Stimulated activated CD8-positive, alpha-beta memory T cell treated with anti-CD3 and anti-CD28 coated beads, Interleukin-15, amount 100 ng/mL, for 4 hours (primary cell): ENCODE measurements at places on chromosomes 12 and 14.

GRCh38 chr12:75577812-75578211 lies 66.4 kb upstream of the KRR1 start:
- DNase-seq, result no peak

DNA sequence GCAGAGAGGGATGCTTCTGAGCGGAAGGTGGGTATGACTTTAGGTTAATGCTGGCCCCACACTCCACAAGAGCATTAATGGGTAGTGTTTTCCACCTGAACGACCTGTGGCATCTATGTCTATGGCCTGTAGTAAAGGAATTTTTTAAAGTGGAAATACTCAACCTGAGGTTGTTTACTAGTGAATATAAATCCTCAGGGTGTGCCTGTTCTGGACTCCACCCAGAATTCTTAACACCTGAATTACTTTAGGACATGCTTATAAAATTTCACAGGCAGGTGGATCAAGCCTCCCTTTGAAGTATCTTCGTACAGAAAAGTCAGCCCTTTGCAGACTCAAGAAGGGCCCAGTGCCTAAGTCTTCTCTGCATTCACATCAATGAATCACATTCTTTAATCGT lies 196.1 kb downstream of the ESR2 start:
- no peak for DNase-seq

DNA sequence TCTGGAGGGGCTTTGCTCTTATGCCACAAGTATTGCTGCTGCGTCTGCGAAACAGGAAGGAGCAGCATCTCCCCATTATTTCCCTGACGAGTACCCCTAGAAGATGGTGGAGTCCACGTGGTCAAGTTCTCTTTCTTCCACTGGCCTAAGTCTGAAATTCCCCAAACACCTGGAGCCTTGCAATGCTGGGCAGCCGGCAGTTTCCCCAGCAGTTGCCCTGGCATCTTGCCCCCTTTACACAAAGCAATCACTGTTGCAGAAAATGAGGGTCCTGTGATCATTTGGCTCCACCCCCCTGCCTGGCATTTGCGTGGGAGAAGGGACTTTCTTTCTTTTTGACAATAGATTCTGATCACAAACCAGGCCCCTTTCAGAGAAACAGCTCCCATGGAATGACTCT lies 56.9 kb downstream of the FOS start:
- no peak for DNase-seq

- DNase-seq, result no peak
Observed at GRCh38 chr12:91781114-91781513, 364.5 kb downstream of the BTG1 start.

DNA sequence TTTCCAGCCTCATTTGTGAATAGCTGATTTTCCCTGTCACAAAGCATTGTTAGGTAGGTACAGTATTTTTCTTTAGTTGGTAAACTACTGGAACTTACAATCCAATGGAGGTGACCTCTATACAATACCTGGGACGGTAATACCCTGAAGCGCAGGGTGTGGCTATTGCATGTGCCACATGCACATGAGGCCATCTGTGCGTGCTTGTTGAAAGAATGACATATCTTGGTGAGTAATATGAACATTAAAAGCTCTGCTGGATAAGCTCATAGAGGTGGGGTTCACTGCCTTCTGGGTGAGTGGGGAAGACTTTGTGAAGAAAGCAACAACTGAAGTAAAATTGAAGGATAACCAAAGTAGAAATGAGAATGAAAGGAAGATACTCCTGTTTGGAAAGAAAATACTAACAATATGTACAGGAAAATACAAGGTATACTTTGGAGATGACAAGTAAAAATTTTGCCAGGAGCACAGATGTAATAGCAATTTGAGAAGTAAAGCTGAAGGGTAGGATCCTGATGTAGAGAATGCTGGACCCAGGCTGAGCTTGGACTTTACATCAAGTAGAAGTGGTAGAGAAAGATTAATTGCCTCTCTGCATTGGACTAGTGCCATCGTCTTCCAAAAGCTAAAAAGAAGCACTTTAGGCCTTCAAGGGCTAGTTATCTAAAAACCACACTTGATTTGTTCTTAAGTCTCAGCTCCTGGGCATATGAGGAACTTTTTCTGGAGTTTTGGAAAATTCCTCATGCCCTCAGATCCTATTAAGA lies 97.1 kb downstream of the SLC38A6 start:
- no peak for DNase-seq

GRCh38 chr12:75754141-75754540 lies 242.7 kb upstream of the KRR1 start:
- no peak for DNase-seq

- DNase-seq, result no peak
Observed at GRCh38 chr12:123149501-123150274, 1.2 kb downstream of the PITPNM2 start.

- DNase-seq, result no peak
Observed at GRCh38 chr12:51441583-51441982, 17.0 kb downstream of the SLC4A8 start.

- no peak for DNase-seq
Observed at GRCh38 chr12:26833743-26834490, 923 bp upstream of the ITPR2 start.

GRCh38 chr14:24368212-24368561 lies 203 bp downstream of the NFATC4 start:
- no peak for DNase-seq

- DNase-seq, result no peak
Observed at GRCh38 chr12:46875095-46875494, 49.3 kb upstream of the SLC38A4 start.

DNA sequence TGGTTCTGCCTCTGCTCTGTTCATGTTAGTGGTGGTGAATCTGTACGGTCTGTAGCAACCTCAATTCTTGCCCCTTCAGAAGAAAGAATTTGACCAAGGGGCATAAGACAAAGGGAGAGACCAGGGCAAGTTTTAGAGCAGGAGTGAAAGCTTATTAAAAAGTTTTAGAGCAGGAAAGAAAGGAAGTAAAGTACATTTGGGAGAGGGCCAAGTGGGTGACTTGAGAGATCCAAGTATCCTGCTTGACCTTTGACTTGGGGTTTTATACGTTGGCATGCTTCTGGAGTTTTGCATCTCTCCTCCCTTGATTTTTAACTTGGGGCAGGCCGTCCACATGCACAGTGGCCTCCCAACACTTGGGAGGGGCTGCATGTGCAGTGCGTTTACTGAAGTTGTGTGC lies 225.0 kb downstream of the CRADD start:
- no peak for DNase-seq

DNA sequence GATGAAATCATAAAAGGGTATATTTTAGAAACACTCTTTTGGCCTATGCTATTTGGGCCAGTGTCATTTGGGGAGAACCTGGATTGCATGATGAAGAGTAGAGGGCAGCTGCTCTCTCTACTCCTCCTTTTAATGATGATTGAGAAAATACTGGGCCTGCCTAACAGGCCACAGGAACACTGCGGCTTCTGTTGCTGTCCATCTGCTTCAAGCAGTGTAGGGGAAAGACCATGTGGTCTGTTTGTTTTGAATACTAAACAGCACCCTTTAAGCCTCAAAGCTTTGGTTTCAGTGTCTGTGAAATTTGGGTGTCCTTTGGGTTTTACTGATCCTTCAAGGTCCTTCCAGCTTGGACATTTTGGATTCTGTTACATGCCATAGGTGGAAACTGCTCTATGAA lies 78.0 kb downstream of the TTC6 start:
- DNase-seq, result no peak

DNA sequence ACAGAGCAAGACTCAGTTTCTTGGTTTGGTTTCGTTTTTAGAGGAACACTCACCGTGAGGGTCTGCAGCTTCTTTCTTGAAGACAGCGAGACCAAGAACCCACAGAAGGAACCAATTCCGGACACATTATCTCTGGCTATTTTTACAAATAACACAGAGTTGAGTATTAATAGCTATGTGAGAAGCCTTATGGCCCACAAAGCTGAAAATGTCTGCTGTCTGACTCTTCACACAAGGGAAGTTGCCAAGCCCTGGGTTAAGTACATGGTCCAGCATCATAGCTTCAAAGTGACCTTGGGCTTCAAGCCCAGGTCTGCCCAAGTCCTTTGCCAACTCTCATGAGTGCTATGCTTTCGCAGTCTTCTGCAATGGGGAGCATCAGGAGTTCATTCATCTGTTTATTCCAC lies 2.6 kb upstream of the LGMN start:
- DNase-seq, result no peak

GRCh38 chr12:42735861-42736361 lies 146.4 kb upstream of the PRICKLE1 start:
- no peak for DNase-seq

- DNase-seq, result no peak
Observed at GRCh38 chr12:24561411-24561871, 387.5 kb downstream of the BCAT1 start.

- DNase-seq, result no peak
Observed at GRCh38 chr12:52014567-52015530, 8.1 kb downstream of the TAMALIN start.

DNA sequence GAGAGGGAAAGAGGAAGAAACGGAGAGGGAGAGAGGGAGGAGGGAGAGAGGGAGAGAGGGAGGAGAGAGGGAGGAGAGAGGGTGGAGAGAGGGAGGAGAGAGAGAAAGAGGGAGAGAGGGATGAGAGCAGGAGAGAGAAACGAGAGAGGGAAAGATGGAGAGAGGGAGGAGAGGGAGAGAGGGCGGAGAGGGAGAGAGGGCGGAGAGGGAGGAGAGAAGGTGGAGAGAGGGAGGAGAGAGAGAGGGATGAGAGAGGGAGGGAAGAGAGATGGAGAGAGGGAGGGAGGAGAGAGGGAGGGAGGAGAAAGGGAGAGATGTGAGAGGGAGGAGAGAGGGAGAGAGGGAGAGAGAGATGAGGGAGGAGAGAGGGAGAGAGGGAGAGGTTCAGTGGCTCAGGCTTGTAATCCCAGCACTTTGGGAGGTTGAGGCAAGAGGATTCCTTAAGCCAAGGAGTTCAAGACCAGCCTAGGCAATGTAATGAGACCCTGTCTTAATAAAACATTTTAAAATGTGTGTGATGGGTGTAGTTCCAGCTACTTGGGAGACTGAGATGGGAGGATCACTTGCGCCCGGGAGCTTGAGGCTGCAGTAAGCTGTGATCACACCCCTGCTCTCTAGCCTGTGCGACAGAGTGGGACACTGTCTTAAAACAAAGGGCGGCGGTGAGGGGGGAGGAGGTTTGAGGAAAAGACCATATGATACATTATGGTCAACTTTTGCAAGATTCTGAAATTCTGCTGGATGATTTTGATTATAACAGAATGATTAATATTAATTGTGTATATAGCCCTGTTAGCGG lies 21.3 kb upstream of the SNRPF start:
- no peak for DNase-seq

DNA sequence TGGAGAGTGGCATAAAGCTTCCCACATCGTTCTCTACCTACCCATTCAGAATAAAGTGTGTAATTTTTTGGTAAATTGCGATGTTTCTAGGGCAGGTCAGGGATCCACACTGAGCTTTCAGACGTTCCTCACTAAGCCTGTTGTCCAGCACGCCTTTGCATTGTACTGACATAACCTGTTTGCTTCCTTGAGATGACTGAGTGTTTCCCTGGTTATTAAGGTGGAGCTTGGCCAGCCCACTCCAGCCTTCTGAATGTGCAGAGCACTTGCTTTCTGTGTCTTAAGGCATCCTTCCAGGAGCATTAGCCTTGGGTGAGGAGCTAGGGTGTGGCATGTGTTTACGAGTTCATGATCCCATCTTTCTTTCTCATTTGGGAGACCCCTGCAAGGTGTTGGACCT lies 96.4 kb downstream of the TMEM260 start:
- DNase-seq, result no peak

DNA sequence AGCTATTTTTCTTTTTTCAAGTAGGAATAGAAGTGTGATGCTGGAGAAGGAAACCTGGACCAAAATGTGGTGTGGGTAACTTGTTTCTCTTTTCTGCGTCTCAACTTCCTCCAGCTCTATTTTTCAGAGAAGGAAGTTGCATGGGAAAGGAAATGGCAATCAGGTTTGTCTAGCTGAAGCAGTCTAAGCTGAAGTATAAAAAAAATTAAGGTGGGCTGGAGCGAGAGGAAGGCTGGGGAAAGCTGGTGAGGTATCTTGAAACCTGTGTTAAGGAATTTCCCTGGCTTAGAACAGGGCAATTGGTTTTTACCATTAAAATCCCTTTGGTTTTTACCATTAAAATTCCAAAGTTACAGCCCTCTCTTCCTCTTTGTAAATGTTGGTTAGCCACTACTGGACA lies 34.2 kb upstream of the NINJ2 start:
- no peak for DNase-seq

DNA sequence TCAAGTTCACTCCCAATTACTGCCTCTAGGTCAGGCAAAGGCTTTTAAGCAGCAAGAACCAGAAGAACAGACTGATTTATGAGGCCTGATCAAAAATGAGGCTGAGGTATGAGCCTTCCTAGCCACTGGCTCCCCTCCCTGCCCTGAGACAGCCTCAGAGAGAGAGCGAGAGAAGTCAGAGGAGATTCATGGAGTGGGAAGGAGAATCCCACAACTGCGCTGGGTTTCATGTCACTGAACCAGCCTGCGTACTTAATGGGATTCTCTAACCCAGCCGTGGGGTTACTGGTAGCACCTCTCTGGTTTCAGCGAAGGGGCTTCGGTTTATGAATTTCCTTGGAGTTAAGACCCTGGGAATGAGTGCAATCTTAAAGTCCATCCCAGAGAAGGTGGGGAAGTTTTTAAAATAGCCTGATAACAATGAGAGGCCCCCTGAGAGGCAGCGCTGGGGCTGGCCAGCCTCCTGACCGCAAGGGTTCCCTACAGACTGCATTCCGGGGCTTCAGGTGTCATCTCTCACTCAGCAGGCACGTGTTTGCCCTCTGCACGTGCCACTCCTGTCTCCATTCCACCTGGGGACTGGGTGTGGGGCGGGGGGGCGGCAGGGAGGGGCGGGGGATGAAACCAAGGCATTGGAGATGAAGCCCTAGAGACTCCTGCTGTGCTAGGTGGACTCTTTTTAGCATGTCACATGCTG lies 6.1 kb upstream of the GPRC5A start:
- no peak for DNase-seq

- peak; percentile 47 for DNase-seq
Observed at GRCh38 chr14:52695481-52696091, at the start of gene ERO1A. Gene ERO1A, minus strand, starts transcription at chr14:52695558. Its CDS starts 77 bp downstream, at chr14:52695481.

DNA sequence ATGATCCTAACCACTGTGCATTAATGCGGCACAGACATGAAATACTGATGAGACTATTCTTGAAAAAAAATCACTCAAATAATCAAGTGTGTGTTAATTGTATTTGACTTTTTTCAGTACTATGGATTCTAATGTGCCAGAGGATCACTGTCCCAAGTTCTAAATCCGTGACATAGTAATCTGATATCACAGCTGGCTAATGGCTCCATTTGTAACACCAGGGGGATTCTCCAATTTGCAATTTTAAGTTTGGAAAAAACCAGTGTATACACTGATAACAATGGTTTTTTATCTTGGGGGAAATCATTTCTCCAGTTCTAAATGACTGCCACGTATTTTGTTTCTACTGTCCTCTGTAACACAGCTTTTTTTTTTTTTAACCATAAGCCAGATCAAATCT lies 33.0 kb downstream of the MPHOSPH9 start:
- DNase-seq, result no peak

- DNase-seq, result no peak
Observed at GRCh38 chr14:100389497-100390104, 66.5 kb downstream of the SLC25A47 start.

DNA sequence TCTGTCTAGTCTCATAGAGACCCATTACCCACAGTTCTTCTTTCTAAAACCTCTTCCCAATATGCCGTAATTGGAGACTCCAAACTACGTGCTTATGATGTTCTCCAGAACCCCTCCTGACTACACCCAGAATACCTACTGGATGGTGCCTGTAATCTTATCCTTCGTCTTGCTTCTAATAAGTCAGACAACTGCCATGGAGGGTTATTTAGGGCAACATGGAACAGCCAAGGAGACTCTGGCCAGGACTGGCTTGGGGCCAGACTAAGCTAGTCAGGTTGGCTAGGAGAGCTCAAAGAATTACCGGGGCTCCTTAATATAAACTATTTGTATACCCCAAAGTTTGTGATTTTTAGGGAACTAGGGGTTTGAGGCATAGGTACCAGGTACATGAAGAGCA lies 6.8 kb downstream of the PFKM start:
- no peak for DNase-seq
